Naive thymus-derived CD4-positive, alpha-beta T cell (primary cell): ENCODE measurements at places on chromosomes 6 and 20. TPM values are rescaled to one million over a fixed set of nuclear protein-coding genes. Genes with fewer than 3 reads are reported as not detected.

Gene RANBP9
- 45.4 TPM for total RNA-seq

Gene SLC2A4RG
- total RNA-seq = 88.7 and 92.1 TPM in 2 replicates

DNA sequence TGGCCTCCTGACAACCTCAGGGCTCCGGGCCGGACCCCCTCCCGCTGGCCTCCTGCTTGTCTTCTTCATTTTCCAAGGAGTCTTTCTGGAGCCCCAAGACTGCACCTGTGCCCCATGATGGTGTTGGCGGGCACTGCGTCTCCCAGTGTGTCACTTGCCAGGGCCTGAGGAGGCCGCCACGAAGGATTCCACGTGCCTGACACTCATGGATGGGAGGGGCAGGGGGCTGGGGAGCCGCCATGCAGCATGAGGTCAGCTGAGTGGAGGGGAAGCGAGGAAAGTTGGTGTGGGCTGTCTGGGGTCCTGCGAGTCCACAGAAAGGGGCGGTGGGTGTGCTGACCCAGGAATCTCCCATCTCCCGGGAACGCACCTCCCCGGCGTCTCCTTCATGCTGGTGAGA, 165.7 kb downstream of the SMOC2 start:
- no peak overlapping the region for H3K4me3 ChIP-seq
- H3K4me1 ChIP-seq = no peaks in the 10 kb centered on the region
- H3K36me3 ChIP-seq = no peaks in the 10 kb centered on the region
- no peak overlapping the region for H3K27ac ChIP-seq

- H3K27me3 ChIP-seq = no peaks in the 10 kb centered on the region
- no peak overlapping the region for H3K27ac ChIP-seq
- no peaks in the 10 kb centered on the region for H3K4me1 ChIP-seq
Measured at GRCh38 chr6:155786528-155786927, 330.9 kb upstream of the NOX3 start.

GRCh38 chr6:151482290-151482689, 11.5 kb upstream of the CCDC170 start:
- no peak for DNase-seq
- peaks cover 13% of the 10 kb centered on the region for H3K4me1 ChIP-seq
- no peaks in the 10 kb centered on the region for H3K36me3 ChIP-seq
- H3K27ac ChIP-seq = peak overlapping the region; percentile 45

DNA sequence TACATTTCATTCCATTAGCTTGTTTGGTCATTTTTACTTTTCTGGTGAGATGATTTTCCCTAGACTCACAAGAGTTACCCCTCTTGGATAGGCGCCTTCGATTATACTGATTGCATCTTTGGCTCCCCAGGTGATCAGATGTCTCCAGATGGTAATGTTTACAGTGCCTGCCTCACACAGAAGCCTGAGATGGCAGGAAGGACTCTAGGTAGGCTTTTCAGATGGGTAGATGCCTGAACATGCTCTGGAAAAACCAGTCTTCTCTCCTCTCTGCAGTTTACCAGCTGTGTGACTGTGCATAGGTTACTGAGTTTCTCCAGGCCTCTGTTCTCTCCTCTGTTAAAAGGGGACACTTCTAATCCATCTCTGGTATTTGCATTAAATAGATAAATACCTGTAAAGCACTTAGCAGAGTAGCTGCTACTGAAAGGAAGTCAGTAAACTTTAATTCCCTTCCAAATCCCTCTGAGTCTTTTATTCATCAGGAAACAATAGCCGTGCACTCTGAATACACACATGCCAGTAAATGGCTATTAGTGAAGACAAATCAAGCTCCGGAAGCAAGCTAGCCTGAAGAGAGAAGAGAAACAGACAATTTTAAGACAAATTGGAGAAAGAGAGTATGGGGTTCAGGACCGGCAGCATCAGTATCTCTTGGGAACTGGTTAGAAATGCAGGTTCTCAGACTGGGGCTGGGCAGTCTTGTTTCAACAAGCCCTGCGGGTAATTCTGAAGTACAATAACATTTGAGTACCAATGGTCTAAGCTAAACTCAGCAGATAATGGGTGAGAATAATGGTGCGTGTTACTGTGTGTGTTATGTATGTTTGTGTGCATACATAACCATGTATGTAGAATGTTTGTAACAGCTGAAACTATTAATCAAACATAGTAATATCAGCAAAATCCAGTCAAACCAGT, 139.4 kb downstream of the UST start:
- no peaks in the 10 kb centered on the region for H3K36me3 ChIP-seq
- no peaks in the 10 kb centered on the region for H3K27me3 ChIP-seq
- no peaks in the 10 kb centered on the region for H3K4me1 ChIP-seq
- H3K27ac ChIP-seq = no peak overlapping the region
- no peak overlapping the region for H3K4me3 ChIP-seq
